Mammary epithelial cell (primary cell): ENCODE measurements at places on chromosomes 11 and 22. TPM values are rescaled to one million over a fixed set of nuclear protein-coding genes. Genes with fewer than 3 reads are reported as not detected.

The ARHGEF17 gene
- 19.5 TPM for total RNA-seq

The KCNJ4 gene
- not detected for total RNA-seq

The APOL4 gene
- total RNA-seq, result not detected

The MYOD1 gene
- total RNA-seq, result not detected in 2 replicates

The KRTAP5-11 gene
- total RNA-seq, result not detected

The GSC2 gene
- not detected for total RNA-seq

The MUC6 gene
- not detected in 2 replicates for total RNA-seq

The FAM89B gene
- total RNA-seq, result 28.2 and 35.1 TPM in 2 replicates
